ENCODE measurements at places on chromosomes 7 and 10.

DNA sequence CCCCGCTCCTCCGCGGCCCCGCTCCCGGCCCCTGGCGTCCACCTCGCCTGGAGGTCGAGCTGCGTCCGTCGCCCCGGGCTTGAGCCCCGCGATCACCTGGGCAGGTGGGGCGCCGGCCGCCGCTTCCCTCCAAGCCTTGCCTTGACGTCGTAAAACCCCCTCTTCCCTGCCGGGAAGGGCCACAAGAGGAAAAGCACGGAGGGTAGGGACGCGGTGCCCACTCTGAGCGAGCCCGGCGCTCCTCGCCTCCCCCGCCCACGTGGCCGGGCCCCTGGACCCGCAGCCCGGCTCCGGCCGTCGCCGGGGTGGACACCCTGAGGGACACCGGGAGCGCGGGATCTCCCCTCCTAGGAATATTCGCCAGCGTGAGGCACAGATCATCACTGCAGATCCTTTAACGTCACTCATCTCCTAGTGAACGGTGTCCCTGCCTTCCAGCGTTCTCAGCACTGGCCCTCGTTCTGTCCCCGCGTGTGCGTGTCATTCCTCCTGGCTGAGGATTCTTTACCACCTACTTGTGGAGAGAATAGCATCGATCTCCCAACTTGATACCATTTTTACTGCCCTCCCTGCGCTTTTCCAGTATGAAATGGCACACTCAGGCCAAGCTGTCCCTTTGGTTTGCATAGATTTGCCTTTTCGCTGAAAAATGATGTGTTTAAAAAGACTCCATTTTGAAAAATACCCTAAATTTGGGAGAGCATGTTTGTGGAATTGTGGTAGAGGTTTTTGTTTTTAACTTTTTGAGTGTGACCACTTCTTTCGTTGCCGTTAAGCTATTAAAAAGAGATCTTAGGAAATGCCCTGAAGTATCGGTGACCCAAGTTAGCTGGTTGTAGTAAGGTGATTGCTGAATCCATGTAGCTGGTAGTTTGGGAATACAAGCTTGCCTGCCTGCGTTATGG lies 649 bp downstream of the ACTR3B start:
- peak; percentile 5 for DNase-seq

DNA sequence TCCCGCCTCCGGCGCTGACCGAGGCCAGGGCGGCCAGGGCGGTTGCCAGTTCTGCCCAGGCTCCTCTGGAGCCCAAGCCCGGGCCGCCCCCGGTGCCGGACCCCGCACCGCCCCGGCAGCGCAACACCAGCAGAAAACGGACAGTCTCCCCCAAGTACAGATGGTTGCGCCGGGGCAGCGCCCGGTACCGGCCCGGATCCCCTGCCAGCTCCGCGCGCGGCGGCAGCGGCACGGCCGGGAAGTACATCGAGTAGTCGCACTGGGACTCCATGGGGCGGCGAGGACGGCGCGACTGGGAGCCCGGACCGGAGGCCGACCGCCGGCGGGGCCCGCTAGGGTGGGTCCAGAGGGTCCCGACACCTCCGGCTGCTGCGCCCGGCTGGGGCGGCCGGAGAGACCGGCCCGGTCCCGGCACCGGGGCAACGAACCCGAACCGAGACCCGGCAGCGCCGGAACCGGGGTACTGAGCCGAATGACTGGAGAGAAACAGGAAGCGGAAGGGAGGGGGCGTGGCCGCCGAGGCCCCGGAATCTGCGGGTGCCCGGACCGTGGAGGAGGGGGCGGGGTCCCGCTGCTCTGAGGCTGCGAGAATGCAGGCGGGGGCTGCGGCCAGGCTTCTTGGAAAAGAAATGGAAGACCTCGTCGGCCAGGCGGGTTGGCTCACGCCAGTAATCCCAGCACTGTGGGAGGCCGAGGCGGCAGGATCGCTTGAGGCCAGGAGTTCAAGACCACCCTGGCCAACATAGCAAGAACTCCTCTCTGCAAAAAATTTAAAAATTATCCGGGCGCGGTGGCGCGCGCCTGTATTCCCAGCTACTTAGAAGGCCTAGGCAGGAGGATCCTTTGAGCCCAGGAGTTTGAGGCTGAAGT lies at the start of gene TRAPPC14:
TSS of gene TRAPPC14 (minus strand) at position 495 of the 870 bp plus-strand sequence. CDS start at position 271, 224 bp downstream.
- DNase-seq = peak; percentile 79

DNA sequence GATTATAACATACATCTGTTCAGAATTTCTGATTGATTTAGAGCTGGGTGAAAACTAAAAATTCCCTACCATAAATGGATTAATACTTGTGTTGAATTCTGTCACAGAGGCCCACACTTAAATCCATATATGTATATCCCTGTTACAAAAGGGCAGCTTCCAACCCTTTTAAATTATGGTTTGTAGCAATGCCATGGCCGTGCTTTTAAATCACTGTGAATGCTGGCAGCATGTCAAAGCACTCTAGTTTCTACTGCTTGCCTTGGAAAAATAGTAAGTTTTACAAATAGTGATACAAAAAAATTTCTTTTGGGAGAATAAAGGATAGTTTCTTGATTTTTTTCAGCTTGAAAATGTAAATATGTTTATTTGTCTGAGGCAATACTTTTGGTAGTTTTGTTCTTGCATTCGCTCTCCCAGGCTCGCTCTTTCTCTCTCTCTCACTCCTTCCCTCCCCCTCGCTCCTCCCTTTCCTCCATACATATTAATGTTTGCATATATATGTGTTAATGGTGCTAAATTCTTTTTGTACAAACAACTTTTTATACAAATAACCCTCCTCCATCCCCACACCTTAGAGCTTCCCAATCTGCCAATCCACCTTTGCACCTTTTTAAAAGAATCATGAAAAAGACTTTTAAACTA lies 29.8 kb downstream of the TES start:
- no peak for DNase-seq

DNA sequence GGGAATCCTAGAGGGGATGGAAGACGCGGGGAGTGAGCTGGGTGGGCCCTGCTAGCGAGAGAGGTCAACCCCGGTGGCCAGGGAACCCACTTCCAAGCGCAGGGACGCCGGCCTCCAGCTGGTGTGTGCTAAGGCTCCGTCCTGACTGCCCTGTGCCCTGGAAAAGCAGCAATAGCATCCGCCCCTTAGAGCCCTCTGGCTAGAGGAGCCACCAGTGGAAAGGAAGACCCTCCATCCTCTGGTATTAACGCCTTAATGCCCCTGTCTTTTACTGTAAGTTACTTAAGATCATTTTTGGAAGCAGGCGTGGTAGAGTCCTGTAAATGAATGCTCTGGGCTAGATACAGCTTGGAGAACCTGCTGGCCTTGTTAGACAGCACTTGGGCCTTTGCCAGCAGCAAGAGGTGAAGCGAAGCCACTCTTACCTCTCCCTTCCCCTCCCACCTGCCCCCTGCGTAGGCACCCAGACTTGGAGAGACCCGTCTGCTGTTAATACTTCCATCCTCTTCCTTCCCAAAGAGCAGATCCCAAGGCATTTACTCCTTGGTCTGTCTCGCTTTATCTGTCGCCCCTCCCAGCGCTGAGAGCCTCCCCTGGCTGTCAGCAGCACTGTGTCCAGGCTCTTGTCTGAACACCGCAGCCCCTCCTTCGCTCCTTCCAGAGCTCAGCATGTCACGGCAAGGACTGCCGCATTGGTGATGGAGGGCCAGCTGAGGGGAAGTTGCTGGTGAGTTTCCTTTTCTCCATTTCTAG lies 4.6 kb downstream of the REPIN1 start:
- no peak for DNase-seq

GRCh38 chr10:51892965-51893658 lies 193.7 kb upstream of the CSTF2T start:
- no peak for DNase-seq
